GM18507 (cell line): ENCODE measurements at places on chromosomes 5 and 9.

- DNase-seq: no peak
Measured at GRCh38 chr5:89849830-89850512, 559.6 kb downstream of the CETN3 start.

DNA sequence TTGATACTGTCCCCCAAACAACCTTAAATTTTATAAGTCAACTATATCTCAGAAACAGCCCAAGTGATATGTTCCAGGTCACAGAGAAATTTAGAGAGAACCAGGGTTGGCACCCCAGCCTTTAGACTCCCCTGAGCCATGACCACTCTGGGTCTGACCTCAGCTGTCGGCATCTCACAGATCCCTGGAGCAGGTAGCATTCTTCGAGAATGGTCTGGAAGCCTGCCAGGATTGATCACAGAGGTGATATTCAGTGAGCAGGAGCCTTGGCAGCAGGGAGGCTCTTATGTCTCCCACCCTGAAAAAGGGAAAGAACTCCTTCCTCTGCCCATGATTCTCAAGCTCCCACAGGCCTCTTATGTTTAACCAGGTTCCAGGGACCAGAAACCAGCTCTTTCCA lies 58.2 kb downstream of the PLK2 start:
- DNase-seq: no peak

DNA sequence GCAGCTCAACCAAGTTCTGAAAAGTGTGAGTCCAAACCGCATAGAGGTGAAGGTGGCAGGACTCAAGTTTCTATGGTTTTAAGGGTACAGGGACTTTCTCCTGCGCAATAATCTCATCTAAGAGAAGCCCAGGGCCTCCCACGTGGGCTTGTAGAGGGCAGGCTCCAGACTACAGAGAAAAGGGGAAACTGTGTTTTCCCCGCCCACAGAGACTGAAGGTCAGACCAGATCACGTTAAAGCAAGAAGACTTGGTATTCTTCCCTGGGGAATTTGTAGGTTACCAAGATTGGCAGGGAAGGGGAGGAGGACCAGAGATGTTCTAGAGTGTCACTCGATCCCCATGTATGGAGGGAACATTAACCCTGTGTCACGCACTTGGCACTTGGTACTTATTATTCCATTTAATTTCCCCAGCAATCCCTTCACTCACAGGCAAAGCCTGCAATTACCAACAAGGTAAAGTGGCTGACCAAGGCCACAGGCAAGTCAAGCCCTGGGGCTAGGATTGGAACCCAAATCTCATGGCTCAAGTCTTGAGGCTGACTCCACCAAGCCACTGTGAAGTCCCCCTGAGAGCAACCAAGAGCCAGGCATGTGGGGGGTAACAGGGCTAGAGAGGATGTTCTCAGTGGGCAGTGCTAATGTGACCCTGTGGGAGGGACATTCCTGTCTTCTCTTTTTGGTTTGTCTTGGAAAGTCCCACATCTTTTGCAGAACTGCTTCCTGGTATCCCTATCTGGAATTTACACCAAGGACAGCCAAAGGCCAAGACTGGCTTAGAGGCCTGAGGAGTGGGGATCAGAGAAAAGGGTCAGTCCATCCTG lies 18.3 kb upstream of the NEK6 start:
- no peak for DNase-seq

DNA sequence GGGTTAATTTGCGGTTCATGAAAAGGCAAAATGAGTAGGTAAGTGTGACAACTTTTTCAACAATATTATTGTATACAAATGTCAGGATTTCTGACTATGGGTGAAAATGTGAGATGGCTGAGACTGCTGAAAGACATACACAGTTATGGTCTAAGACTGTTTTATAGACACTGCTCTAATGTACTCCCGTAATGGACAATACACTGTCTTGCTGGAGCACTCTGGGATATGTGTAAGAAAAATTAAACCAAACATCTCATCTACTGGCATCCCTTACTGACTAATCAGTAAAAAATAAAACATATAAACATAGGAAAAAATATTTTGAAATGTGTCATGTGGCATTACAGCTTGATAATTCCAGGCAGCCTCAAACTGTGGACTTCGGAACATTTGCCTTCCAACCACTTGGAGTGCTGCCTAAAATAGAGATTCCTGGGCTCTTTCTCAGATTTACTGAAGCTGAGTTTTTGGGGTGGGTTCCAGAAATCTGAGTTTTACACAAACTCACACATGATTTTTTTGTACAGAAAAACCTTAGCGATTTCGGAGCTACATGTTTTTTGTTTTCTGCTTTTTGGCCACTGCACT lies 233.9 kb upstream of the TBCA start:
- no peak for DNase-seq

DNA sequence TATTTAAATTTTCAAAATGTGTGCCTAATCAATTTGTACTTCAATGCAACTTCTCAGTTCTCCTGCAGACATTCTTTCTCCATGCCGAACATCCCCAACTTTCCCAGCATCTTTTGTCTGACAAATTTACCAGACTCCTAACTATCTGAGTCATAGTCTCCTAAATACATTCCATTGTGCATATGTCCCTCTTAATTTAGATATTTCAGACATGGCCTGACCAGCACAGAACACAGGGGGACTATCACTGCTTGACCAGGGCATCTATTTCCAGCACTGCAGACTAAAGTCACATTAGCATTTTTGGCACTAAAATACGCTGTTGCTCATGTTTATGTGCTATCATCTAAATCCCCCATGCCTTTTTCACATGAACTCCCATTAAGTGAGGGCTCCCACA lies 71.9 kb downstream of the ITGA1 start:
- no peak for DNase-seq

DNA sequence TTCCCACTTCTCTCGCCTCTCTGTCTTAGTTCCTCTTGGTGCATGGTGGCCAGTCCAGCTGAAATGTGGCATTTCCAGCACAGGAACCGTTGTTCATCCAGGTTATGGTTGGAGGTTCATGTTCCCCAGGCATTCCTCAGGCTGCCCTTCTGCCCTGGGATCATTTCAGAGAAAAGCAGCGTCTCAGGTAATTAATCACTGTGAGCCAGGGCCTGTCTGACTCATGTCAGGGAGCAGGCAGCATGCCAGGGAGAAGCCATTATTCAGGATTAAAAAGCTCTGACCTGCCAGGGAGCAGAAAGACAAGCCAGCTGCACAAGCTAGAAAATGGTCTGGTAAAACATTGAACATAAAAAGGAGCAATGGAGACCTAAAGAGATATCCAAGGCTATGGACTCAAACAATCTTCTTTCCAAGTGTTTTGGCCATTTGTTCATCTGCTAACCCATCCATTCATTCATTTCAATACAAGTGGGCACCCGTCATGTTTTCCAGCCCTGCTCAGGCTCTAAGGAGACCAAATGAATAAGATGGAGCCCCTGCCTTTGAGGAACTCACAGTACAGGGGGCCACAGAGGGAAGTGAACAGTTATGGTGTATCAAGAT lies 241.4 kb downstream of the DRD1 start:
- no peak for DNase-seq

- DNase-seq: no peak
Measured at GRCh38 chr5:11384441-11385250, 519.6 kb downstream of the CTNND2 start.

DNA sequence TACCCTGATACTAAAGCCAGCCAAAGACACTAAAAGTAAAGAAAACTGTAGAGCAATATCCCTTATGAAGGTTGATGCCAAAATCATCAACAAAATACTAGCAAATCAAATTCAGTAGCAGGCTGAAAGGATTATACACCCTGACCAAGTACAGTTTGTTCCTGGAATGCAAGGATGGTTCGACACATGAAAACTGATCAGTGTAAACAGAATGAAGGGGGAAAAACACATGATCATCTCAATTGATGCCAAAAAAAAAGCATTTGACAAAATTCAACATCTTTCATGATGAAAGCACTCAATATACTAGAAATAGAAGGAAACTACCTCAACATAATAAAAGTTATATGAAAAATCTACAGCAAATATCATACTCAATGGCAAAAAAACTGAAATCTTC lies 43.5 kb upstream of the LRRC14B start:
- no peak for DNase-seq

GRCh38 chr5:103371046-103371607 lies 112.6 kb downstream of the MACIR start:
- no peak for DNase-seq

DNA sequence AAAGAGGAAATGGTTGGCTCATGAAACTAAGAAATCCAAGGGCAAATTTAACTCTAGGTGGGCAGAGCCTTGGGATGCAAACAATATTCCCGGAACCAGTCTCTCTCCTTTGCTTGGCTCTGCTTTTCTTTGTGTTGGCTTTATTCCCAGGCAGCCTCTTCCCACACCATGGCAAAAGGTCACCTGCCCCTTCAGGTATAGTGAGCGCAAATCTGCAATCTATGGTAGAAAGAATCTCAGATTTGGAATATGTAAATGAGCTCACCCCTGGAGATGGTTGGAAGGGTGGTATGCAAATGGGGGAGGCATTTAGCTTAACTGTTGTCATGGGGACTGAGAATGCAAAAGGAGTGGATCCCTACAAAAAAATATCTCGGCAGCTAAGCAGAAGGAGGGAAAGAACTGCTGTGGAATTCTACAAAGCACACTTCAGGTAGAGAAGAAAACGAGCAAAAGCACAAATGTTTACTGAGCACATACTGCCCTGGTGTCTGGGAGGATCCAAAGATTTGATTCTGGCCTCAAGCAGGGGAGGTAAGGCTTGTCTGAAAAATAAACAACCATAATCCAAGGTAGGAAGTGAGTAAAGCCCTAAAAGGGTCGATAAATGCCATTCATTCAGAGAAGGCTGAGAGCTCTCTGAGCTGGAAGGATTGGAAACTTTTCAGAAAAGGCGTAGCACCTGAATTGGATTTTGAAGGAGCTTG lies 139.7 kb downstream of the TLE1 start:
- DNase-seq: no peak

DNA sequence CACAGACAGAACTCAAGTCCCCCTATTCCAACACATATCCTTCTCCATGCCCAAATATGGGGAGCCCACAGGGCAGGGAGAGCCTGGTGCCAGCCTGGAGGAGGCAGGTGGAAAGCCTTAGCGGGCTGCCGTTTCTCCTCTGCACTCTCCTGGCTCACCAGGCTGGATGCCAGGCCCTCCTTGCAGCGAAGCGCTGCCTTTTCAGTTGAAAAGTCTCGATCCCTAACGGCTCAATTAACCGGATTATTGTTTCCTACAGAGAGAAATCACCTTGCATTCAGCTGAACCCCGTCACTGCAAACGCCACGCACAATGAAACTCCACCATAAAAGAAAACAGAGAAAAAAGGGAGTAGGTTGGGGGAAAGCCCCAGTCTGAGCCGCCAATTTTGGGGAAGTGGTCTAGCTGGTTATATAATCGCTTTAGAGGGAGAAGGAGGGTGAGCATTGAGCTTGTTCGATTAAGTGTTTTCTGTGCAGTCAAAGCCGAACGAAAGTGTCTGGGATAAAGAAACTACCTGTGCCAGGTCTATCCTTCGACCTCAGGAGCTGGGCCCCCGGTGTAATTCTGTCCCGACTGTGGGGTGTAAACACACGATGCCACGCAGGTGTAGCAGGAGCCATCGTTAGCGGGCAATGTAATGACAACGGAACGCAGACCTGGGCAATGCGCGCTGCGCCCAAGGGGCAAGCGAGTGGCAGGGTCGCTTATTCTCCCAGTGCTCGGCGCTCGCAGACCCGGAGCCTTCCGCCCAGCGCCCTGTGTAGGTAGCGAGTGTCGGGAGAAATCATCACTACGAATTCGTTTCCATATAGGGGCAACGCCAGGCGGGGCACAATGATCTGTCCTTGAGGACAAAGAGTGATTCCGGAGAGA lies 3.8 kb downstream of the BARHL1 start:
- DNase-seq: no peak

DNA sequence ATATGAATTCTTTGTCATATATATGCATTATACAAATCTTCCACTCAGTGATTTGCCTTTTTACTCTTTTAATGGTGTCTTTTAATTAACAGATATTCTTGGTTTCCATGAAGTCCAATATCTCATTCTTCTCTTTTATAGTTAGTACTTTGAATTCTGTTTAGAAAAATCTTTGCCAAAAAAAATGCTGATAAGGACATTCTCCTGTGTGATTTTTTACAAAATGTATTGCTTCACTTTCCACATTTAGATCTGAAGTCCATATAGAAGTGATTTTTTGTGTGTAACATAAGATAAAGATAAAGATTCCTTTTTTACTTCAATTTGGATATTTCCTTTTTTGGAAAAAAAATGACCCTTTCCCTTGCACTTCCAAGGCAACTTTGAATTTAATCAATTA lies 50.3 kb downstream of the OTP start:
- DNase-seq: no peak

DNA sequence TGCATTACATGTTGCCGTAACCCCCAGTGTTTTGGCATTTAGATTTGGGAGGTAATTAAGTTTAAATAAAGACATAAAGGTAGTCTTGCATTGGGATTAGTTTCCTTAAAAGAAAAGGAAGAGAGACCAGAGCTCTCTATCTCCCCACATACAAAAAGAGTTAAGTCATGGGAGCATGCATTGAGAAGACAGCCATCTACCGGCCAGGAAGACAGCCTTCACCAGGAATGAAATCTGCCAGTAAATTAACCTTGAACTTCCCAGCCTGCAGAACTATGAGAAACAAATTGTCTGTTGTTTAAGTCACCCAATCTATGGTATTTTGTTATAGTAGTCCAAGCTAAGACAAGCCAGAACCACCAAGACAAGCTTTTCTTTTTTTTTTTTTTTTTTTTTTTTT lies 567.0 kb upstream of the CDH18 start:
- no peak for DNase-seq

GRCh38 chr9:136355616-136356557 lies 7.7 kb downstream of the DNLZ start:
- DNase-seq: no peak

DNA sequence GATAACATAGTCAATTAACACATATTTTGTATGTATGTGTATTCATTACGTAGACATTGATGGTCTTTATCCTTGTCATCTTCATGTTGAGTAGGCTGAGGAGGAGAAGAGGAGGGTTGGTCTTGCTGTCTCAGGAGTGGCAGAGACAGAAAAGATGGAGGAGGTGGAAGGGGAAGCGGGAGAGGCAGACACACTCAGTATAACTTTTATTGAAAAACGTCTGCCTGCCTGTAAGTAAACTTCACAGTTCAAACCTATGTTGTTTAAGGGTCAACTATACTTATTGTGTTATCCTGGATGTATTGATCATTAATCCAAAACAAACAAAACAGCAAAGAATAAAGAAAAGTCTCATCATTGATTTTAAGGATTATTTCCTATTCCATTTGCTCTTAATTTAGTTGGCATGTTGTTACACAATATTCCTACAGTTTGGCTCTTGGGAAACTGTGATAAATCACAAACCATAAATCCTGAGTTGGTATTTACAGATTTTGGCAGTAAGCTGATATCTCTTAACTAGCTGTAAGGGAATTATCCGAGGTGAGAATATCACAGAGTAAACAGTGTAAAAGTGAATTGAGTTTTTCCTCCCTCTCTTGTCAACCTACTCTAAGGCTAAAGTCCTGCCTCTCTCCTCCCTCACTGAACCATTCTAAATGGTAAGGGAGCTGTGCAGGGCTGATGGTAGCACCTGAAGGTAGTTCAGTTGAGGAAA lies 487.2 kb downstream of the SPATA31D1 start:
- no peak for DNase-seq

DNA sequence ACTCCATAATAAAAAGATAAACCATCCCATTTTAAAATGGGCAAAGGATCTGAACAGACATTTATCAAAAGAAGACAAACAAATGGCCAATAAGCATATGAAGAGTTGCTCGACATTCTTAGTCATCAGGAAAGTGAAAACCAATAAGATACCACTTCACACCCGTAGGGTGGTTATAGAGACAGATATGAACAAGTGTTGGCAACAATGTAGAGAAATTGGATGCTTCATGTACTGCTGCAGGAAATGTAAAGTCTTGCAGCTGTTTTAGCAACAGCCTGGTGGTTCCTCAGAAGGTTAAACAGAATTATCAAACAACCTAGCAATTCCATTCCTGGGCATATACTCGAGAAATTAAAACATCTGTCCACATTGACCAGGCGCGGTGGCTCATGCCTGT lies 42.5 kb downstream of the GTF3C4 start:
- DNase-seq: no peak
